ENCODE measurements at places on chromosomes 1 and 21. TPM values are rescaled to one million over a fixed set of nuclear protein-coding genes. Genes with fewer than 3 reads are reported as not detected.

The ATP1A4 gene
- 8.3 TPM for total RNA-seq

The GREM2 gene
- total RNA-seq: 4.7 TPM

The KRTAP21-2 gene
- not detected for total RNA-seq

The CFAP45 gene
- total RNA-seq: 0.48 TPM

GRCh38 chr1:32780628-32781234 lies 36.4 kb downstream of the YARS1 start:
- no peak for DNase-seq

DNA sequence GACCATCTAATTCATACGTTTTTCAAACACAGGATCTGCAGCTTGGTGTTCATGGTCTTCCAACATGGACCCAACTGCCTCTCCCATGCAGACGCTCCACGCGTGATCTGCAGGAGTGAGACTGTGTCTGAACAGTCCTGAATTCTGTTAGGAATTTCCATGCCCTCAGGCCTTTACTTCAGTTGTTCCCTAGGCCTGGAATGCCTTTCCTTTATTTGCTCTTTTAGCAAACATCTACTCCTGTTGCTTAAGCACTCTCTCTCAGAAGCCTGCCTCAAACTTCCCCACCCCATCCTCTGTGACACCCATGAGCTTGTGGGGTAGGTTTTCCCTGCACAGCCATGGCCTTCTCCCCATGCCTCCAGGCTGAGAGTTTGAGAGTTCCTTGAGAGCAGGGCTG lies 73.7 kb downstream of the DMRTB1 start:
- no peak for DNase-seq

DNA sequence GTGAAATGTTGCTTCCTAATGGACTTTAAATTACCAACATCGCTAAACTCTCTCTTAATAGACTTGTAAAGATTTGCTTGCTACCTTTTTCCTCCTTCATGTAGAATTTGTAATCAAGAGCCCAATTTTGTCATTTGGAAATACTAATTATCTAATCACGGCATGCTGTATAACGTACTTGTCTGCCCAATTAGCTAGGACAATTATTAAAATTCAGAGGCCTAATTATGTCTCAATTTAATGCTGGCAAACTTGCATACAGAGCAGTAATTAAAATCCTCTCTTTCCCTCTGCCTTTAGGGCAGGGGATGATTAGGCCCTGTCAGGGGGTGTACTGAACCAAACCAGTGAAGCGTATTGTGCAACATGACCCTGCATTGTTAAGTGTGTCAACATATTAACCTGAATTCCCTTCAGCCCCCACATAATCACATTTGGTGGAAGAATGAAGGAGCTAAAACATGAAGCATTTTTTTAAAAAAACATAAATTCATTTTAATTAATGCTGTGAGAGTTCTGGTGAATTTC lies 137.4 kb upstream of the BARHL2 start:
- no peak for DNase-seq

- DNase-seq: no peak
Observed at GRCh38 chr21:46265736-46266525, 19.5 kb downstream of the MCM3AP start.

GRCh38 chr21:28737674-28738419 lies 254.8 kb downstream of the LTN1 start:
- DNase-seq: no peak
